Mononuclear cell (primary cell): ENCODE measurements at places on chromosomes 13 and 19. TPM values are rescaled to one million over a fixed set of nuclear protein-coding genes. Genes with fewer than 3 reads are reported as not detected.

TLE6 gene
- not detected for total RNA-seq

SHD gene
- total RNA-seq: 0.84 TPM

SMAD9 gene
- total RNA-seq: not detected

LIM2 gene
- 0.21 TPM for total RNA-seq

TNFRSF19 gene
- 0.21 TPM for total RNA-seq

GFY gene
- total RNA-seq: not detected

CEACAM3 gene
- total RNA-seq: 0.52 TPM

PSG6 gene
- total RNA-seq: not detected

ZNF77 gene
- 1.4 TPM for total RNA-seq

ZNF534 gene
- total RNA-seq: 0.10 TPM

TNNT1 gene
- total RNA-seq: 9.7 TPM

PRRG2 gene
- 1.4 TPM for total RNA-seq
